ENCODE measurements at places on chromosomes 6 and 20.

DNA sequence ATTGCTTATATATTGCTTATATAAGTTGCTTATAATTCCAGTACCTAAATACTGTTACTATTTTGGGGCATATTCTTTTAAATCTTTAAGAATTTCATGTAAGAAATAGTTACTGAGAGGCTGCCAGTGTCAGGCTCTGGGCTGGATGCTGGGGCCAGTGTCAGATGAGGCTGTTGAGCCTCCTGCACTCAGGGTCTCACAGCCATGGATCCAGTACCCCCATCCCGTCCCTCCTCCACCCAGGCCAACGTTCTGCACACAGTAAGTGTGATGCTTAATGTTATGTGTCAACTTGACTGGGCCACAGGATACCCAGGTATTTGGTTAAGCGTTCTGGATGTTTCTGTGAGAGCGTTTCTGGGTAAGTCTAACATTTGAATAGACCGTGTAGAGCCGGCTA, 119.5 kb upstream of the PMEPA1 start:
- DNase-seq, result no peak

GRCh38 chr20:35511814-35512420, 17.5 kb downstream of the C20orf173 start:
- DNase-seq, result no peak

DNA sequence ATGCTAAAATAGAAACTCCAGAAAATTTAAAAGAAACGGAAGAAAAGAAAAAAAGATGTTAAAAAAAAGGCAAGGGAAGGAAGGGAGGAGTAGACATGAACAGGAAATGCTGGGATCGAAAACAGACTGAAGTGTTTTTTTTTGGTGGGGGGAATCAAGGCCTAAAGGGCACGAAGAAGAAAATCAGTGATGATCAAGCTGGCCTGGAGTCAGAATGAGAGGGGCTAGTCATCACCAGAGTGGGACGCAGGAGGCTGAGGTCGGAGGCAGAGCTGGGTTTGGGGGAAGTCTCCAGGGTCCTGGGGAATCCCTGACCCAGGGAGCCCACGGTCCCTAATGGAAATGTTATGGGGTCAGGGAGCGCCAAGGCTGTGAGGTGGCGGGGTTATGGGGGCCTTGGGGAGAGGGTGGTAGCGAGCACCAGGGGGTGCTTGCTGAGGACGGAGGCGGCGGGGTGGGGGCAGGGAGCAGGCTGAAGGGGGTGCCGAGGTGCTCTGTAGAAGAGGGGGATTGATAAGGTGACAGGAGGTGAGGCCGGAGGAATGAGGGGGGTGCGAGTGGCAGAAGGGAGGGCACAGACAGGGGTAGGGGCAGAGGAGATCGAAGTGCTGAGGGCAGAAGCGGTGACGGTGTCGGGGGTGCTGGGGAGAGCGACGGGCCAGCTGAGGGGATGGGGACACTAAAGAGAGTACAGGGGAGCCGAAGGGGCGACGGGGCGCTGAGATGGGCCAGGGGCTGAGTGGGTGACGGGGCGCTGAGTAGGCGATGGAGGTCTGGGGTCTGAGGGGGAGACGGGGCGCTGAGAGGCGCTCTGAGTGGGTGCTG, 684 bp downstream of the ZNFX1 start:
- peak; percentile 58 for DNase-seq

DNA sequence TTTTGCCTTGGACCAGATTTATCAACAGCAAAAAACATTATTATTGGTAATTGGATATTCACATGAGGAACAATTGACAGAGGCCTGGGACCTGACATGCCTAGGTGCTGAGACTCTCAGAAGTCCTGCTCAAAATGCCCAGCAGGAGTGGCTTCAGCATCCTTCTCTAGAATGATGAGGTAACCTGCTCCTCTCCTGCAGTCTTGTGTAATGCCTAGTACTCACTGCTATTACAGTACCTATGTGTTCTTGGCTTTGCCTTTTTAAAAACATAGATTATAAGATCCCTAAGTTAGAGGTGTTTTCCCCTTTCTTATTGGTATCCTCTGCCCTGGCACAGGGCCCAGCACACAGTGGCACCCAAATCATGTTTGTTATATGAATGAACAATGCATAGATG, 230.9 kb downstream of the PKHD1 start:
- DNase-seq, result no peak

DNA sequence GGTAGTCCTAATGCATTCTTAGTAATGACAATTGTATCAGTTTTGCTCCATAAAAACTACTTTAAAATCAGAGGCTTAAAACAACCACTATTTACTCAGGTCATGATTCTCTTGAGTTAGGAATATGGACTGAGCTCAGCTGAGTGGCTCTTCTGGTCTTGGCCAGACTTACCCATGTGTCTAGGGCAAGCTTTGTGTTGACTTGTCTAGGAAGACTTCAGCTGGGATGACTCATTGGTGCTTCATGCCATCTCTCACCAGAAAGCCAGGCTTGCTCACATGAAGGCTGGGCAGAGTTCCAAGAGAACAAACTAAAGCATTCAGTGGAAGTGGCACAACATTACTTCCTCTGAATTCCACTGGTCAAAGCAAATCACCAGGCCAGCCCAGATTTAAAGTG, 155.3 kb downstream of the DHX35 start:
- no peak for DNase-seq

DNA sequence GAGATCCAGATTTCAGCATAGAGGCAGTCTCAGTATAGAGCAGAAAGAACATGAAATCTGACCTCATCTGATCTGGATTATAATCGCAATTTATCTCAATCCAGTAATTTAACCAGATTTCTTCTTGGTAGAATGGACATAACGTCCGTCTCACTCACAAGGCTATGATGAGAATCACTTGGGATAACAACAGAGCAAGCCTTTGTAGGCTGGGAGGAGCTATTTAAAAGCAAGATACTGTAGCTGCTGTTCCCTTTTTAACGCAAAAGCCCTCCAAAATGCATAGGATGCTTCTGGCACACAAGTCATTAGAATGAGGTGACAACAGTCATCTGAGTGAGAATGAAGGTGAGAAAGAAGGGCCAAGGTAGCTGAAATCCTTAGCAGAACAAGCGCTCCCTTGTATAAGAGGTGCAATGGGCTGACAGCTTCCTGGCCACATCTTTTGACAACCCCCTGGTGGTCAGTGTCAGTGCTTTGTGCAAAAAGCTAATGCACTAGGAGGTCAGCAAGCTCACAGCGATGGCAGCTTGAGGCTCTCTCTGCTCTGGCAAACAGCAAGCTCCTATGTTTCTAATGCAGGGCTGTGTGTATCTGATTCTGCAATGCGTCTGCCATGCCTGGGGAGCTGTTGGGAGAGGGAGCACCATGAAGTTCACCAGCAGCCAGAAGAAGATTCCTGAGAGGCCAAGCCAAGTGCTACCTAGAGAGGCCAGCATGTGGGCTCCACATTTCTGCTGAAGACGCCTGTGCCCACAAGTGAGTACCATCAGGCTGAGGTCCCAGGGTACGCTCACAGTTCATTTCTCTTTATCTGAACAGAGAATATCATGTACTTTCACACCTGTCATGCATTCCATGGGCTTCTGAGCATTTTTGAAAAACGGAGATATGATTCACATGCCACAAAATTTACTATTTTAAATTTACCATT, 16.2 kb downstream of the METTL24 start:
- DNase-seq, result no peak

DNA sequence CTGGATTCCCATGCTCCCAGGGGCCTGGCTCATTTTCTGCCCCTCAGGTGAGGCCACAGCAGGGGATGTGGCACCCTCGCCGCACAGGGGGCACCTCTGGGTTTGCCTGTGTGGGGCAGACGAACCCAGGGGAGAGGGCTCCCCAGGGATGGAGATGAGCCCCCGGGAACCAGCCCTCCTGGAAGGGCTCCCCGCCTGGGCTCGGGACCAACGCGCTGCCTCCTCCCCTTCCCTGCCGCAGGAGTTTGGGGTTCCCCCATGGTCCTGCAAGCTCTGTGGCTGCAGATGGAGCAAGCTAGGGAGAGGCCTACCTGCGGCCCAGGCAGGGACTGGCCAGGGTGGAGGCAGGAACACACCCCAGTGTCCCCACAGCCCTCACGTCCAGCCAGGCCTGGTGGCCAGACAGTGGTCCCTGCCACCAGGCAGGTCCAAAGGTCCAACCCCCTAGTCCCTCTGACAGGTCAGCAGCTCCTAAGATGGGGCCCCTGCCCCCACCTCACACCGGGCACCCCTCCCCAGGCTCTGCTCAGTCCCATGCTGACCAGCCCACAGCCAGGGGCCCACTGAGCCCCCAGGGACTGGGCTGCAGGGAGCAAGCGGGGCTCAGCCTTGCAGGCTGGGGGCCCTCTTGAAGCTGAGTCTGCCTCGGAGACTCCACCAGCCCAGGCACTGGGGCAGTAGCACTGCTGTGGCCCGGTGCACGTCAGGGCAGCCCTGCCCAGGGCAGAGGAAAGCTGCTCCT, 13.7 kb downstream of the LAMA5 start:
- DNase-seq, result no peak

DNA sequence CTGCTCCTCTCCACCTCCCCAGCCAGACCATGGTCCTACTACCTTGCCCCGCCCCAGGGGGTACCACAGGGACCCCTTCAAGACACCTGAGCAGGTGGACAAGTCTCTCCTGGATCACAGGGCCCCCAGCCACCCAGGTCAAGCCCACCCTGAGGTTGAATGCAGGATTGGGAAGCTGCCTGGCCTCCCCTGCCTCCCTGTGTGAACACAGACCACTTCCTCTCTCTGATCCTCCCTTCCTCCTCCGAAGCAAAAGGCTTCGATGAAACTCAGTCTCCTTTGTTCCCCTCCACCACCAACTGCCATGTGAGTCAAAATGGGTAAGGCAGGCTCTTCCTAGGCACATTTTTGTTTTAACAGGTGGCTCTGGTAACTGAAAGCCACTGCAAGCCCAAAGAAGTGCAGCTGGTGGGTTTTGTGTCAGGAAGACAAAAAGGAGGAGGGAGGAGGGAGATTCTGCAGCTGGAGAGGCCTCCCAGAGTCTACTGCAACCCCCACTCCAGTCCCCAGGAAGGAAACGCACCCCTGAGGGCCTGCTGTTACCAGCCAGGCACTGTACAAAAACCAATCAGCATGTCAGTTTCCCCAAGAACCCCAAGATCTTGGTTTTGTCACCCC, 5.4 kb downstream of the ADA start:
- no peak for DNase-seq

DNA sequence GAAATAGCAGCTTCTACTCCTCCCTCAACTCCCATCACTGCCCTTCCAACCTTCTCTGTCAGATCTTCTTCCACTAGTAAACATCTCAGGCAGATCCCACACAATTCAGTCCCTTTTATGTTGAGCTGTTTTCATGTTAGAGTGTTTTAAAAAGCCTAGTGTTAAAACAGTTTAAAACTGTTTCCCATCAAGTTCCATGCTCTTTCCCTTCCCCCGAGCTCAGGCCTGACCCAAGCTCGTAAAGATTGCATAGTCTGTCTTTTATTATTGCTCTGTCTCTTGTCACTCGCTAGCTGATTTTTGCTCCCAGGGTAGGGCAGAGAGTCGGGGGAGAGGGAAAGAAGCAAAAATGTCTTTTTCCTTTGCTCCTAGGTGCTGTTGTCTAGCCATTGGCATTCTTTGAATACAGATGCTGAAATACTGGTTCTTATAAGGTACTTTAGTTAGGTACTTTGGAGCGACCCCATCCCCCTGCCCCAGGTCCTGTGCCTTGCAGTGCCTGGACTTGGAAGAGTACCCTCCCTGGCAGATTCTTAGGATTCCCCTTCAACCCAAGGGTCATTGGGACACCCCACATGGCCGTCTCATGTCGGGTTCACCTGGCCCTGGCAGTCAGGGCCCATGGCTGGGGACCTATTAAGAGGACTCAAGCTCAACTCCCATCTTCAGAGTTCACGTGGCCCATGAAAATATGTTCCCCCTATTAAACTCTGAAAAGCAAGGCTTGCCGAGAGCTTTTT, 101.2 kb upstream of the ARMC2 start:
- DNase-seq, result no peak

DNA sequence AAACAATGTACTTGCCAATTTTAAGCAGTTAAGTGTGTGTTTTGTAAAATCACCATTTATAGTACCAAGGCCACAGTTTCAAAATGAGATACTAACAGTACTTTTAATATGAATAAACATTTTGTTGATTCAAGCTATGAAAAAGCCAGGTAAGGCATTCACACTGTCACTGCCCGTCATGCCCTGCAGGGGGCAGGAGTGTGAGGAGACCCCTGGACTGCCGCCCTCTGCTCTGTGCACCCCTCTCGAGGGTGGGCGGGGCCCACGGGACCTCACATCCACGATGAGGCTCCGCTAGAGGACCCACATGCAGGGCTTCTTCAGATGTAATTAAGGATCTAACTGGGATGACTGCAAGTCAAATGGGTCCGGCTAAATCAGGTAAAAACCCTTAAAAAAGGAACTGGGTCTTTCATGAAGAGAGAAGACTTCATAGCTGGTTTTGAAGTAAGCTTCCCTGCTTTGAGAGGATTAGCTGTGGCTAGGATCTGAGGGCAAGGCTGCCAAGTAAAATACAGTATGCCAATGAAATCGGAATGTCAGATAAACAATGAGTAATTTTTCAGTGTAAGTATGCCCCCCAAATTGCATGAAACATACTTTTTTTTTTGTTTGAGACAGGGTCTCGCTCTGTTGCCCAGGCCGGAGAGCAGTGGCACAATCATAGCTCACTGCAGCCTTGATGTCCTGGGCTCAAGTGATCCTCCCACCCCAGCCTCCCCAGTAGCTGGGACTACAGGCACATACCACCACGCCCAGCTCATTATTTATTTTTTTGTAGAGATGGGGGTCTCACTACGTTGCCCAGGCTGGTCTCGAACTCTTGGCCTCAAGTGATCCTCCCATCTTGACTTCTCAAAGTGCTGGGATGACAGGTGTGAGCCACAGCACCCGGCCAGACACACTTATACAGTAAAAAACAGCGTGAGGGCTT, 18.7 kb downstream of the DIDO1 start:
- DNase-seq, result no peak

DNA sequence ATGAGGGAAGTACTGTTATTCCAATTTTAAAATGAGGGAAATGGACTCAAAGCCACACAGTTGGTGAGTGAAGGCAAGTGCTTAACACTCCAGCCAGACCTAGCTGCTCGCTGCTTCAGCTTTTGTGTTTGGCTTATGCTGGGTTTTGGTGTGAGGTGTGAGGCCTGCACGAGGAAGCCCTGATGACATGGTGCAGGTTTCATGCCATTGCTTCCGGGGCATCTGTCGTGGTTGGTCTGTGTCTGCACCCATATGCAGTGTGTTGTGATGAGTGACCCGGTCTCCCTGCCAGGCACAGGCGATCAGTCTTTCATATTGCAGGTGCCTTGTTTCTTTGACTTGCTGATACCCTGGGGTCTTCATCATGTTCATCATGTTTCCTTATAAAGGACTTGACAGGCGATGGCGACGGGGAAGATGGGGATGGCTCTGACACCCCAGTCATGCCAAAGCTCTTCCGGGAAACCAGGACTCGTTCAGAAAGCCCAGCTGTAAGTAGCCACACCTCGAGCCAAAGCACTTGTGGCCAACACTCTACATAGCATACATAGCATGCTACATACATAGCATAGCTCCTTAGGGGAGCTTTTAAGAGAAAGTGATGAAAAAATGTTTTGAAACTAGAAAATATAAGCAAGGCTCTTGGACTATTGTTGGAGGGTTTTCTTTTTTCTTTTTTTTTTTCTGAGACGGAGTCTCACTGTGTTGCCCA, 22.3 kb downstream of the DNMT3B start:
- no peak for DNase-seq

- DNase-seq, result no peak
Observed at GRCh38 chr20:36629719-36630681, 16.0 kb downstream of the SLA2 start.

GRCh38 chr6:169839898-169840631, 88.6 kb downstream of the ERMARD start:
- no peak for DNase-seq

- DNase-seq, result no peak
Observed at GRCh38 chr6:80060774-80061173, 45.7 kb upstream of the BCKDHB start.

Measured in activated CD4-positive, CD25-positive, alpha-beta regulatory T cell treated with anti-CD3 and anti-CD28 coated beads, Interleukin-2, amount 50 U/mL, for 72 hours (primary cell).